ENCODE measurements at places on chromosomes 2 and 18.

- peak; percentile 18 for DNase-seq
Measured at GRCh38 chr2:239290618-239291474, 110.0 kb downstream of the HDAC4 start.

DNA sequence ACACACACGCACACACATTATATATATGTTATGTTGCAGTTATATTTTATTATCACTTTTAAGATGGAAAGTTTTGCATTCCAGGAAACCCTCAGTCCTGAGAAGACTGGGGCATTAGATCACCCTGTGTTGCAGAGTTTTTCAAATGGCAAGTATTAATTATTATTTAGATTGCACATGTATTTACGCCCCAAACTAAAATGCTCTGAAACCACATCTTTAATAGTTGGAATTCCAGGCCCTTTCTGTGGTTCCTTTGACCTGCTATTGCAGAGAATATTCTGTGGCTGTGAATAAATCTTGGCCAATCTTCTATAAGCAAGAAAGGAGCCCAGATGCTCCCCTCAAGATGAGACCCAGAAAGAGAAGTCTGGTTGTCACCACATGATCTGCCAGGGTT lies 427.0 kb upstream of the TNP1 start:
- no peak for DNase-seq

- DNase-seq: no peak
Measured at GRCh38 chr2:58449286-58450010, 208.3 kb upstream of the FANCL start.

GRCh38 chr2:238061315-238062202 lies 758 bp downstream of the SCLY start:
- DNase-seq: peak; percentile 33
